ENCODE measurements at places on chromosomes 3 and 15. TPM values are rescaled to one million over a fixed set of nuclear protein-coding genes. Genes with fewer than 3 reads are reported as not detected.

DNA sequence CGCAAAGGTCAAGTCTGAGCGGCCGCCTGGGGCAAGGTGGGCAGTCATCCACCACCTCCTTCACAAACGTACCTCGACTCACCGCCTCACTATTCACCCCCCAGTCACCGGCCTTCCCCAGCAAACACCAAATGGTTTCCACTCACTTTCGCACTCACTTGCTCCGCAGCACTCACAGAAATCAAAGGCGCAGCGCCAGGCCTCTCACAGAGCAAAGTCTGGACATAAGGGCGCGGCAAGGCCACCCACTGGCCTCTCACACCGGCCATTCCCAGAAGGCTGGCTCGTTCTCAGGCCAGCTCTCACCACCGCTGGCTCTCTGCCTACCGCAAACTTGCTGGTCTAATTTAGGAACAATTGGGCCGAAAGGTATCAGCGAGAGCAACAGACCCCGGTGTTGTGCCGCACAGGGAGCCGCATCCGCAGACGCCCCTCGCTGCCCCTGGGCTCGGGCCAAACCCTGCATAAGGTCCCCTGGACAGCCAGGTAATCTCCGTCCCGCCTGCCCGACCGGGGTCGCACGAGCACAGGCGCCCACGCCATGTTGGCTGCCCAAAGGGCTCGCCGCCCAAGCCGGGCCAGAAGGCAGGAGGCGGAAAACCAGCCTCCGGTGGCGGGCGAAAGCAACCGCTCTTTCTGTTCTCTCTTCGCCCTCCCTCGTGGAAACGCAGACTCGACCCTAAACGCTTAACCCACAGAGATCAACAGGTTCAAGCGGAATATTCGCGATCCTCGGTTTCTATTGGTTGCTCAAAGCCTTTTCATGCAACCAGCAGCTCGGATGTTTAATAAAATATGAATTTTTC, 2.9 kb downstream of the SHOX2 start:
- no peak for DNase-seq

Gene SERINC4
- polyA plus RNA-seq: 0.42 TPM

DNA sequence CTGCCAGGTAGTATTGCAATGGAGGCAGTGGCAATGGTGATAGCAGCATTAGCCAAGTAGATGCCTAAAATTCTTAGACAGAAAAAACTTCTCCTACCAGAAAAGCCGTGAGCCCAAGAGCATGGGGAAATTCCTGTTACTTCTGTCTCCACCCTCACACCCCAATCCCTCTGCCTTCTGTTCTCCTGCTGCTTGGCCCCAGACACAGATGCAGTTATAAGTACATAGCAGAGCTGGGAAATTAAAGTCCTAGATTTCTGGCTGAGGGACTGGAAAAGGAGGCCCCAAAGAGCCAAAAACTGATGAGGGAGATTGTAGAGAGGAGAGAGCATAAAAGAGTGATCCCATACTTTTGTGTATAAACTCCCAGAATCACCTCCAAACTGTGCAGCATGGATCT, 166.9 kb downstream of the SMAD6 start:
- no peak for DNase-seq

DNA sequence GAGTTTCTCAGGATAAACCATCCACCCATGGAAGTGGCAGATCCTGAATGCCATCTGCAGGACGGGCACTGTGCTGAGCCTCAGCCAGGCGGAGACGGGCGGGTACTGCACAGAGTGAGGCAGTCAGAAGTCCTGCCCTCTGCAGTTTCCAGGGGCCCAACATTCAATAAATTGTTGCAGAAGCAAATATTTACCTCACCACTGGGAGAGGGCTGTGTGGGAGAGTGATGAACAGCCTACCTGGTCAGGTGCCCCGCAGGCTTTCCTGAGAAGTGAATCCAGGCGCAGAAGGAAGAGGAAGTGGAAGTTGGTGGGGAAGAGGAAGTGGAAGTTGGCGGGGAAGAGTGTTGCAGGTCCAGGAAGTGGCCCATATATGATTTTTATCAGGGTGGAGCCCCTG, 100.8 kb downstream of the SLCO3A1 start:
- DNase-seq: no peak

Gene FAH
- polyA plus RNA-seq: 13.4 TPM

Gene PLSCR2
- polyA plus RNA-seq: not detected

Gene FAM81A
- 1.4 TPM for polyA plus RNA-seq

DNA sequence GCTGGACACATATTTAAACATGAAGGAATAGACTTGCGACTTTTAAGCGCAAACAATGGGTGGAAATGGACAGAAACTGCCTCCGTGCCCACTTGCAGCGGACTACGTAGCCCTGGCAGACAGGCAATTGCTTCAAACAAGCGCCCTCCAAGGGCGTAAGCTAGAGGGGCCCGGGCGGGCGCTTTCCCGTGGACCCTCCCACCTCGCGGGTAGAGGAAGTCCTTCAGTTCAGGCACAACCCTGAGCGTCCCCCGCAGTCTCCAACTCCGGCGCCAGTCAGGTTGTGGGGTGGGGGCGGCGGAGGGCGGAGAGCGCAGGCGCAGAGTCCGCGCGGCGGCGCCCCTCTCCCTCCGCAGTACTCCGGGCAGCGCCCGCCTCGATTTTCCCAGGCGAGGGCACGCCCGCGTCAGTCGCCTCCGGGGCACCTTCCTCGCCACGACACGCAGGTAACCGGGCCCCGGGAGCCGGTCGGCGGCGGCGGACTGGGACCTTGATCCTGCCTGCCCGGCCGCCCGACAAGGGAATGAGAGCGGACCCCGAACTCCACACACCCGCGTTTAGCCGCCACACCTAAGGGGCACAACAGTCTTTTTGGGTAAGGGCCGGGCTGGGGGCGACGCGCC, at the start of gene SLC35G2:
Gene SLC35G2 (plus strand): TSS at position 358 of the 623 bp plus-strand sequence. CDS start 35,335 bp downstream, outside the sequence.
- no peak for DNase-seq

GRCh38 chr3:156818273-156818651, 7.9 kb upstream of the LEKR1 start:
- no peak for DNase-seq

- DNase-seq: no peak
Measured at GRCh38 chr15:90376789-90377188, 11.3 kb upstream of the IQGAP1 start.

Gene OXTR
- polyA plus RNA-seq: 9.4 TPM

DNA sequence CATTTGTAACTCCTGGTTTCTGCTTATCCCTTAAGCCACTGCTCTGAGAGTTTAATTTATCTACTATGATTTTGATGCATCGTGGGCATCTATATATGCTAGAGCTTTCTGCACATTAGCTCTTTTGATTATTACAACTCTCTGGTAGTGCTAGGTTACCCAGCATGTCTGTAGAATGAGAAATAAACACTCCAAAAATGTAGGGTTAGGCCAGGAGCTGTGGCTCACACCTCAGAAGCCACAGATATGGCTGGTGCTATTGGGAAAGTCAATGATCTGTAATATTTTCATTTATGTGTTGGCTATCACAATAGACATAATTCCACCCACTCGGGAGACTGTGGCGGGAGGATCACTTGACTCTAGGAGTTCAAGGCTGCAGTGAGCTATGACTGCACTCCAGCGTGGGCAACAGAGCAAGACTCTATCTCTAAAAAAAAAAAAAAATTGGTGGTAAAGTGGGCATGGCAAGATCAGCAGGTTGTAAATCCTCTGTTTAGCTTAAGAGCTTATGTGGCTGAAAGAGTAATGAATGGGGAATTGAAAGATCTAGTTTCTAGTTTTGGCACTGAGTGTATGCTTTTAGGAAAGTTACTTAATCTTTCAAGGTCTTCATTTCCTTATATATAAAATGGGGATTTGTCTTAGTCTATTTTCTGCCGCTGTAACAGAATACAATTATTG, 6.3 kb downstream of the TIGIT start:
- DNase-seq: no peak

GRCh38 chr15:67021455-67021854, 43.9 kb upstream of the SMAD3 start:
- no peak for DNase-seq

DNA sequence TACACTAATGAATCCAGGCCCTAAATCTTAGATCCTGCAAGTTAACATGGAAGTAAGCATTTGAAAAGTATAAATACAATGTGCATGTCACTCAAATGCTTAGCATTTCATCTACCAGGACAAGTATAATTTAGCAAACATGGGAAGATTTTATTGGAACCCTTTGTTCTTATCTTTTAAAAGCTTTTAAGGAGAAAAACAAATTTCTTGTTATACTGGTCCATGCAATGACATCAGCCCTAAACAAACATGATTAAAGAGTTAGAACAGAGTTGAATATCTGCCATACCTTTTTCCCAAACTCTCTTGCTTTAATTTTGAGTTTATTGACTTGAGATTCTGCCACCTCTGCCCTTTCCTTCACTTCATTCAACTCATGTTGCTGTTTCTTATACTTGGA, 87.0 kb downstream of the HHLA2 start:
- DNase-seq: no peak

DNA sequence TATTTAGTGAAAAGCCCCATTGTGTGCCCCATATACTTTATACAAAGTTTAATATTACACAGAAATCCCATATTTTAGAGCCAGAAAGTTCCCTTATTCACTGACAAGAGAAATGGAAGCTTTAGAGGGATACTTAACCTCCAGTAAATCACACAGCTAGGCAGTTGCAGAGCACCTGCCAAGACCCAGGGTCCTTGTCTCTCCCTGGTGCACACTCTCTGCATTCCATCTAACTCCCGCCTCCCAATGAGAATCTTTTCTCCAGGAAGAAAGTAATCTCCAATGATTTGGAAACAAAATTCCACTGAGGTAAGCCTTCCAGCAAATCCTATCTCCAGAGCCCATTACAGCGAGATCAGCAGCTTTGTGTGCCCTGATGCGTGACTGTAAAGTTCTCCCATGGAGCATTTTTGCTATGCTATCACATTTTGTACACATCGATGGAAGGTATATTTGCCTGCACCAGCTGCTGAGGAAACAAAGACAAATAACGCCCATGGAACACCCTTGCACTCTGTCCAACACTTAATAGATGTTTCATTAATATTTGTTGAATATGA, 41.4 kb downstream of the ULK4 start:
- DNase-seq: no peak

Gene REC114
- polyA plus RNA-seq: not detected

- DNase-seq: peak; percentile 24
Measured at GRCh38 chr3:36991923-36992805, 767 bp downstream of the EPM2AIP1 start.

Gene XCR1
- 0.27 TPM for polyA plus RNA-seq
